ENCODE measurements at places on chromosomes 11 and 22.

DNA sequence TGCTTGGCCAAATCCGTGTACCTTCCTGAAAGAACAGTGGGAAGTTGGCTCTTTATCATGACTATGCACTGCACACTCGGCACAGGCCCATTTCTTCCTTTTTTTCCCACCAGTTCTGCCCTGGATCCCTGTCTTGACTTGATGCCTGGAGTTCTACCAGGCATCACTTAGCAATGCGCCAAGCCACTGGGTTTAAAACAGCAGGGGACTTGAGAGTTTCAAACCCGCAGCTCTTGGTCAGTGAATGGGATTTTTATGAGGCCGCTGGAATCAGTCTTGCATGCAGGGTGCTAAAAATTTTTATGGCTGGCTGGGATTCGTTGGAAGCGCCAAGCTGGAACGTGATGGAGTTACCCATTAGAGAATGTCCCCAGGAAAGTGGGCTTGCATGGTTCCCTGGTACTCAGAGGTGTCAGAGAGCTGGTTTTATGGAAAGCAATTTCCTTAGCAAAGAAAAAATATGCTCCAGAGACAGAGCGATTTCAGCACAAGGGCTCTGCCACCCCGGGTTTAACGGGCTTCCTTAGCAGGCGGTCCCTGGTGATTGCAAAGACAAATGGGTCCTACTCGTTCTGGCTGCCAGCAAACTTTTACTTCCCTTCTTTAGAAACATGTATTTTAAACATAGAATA is 432.9 kb downstream of the TENM4 start:
- DNase-seq, result no peak

GRCh38 chr11:85045716-85046115 is 581.4 kb downstream of the DLG2 start:
- no peak for DNase-seq

- DNase-seq, result no peak
These were observed 271.6 kb upstream of the CADM1 start for GRCh38 chr11:115775846-115776245.

DNA sequence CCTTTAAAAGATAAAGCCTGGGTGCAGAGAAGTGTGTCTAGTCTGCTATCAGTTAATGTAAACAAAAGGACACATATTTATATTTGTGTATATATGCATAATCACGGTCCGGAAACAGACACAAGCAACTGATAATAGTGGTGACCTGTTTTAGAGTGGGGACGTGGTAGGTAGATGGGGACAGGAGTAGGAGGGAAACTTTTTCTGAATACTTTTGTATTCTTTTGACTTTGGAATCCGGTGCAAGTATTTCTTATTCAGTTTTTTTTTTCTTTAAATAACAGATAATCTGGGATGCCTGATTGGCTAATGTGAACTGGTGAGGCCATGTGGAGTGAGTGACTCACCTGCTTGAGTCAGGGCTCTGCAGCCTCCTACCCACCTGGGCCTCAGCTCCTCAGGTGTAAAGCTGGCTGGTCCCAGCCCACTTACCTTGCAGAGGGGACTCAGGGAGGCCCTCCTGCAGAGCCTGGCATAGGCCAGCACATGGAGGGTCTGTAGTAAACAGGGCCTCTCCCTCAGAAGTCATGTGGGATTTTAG is 15.3 kb downstream of the MICAL2 start:
- no peak for DNase-seq

GRCh38 chr11:61709572-61709971 is 29.4 kb downstream of the DAGLA start:
- DNase-seq, result no peak

DNA sequence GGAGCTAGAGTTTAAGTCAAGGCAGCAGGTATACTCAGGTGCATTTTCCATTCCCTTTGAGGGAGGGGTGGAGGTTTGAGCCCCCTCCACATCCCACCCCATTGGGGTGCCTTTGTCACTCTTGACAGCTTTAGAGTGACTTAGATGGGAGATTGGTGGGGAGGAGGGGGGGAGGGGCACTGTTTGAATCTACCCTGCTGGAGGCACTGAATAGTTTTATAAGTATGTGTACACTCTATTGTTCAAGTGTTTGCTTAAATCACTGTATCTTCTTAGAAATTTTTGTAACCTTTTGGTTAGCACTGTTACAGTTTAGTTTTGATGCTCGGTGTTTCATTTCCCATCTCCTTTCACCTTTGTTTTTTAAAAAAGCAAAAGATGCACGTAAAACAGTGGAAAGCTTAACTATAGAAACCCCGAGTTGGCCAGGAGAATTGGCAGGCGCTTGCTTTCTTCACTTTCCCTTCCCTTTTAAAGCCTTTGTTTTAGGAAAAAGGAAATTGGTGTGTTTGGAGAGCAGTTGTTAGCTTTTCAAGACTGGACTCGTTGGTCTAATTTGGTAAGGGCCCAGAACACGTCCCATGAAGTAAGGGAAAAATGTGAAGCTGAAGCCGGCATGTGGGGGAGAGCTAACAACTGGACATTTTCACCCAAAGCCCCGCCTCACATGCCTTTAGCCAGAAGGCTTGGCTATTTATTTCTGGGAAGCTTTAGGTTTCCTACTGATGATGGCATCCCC is 42.8 kb downstream of the TNRC6B start:
- DNase-seq, result no peak

DNA sequence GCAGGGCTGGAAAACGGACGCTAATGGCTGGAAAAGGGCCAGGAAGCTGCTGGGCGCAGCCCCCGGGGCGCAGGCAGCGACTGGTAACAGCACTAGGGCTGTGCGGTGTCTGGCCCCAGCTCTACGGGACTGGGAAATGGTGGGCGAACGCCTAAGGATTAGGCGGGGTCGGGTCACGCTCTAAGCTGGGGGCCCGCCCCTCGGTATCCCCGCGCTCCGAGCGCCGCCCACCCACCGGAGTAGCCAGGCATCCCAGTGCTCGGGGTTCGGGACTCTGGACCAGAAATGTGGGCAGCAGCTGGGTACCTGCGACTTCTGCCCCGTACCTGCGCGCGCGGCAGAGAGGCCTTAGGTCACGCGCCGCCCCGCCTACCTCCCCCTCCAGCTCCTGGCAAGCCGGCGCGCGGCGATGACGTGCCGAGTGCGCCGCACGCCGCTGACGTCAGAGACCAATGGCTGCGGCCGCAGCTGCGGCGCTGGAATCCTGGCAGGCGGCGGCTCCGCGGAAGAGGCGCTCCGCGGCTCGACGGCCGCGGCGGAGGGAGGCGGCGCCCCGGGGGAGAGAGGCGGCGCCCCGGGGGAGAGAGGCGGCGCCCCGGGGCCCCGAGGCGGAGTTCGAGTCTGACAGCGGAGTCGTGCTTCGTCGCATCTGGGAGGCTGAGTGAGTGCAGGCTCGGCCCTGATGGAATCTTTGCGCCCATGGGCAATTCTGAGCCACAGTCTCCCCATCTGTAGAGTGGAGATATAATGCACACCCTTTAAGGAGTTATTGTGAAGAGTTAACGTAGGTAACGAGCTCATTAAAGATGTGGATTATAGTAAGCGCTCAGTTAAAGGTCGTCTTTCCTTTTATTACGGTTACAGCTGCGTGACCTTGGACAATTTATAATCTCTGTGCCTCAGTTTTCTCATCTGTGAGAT is at the start of the genes HPS4 and SRRD:
Gene HPS4 (minus strand): TSS at position 345 of the 921 bp plus-strand sequence. CDS start 2,021 bp downstream, outside the sequence.
Gene SRRD (plus strand): TSS at position 439 of the 921 bp plus-strand sequence. CDS start 14 bp downstream, at position 453.
- peak; percentile 94 for DNase-seq

DNA sequence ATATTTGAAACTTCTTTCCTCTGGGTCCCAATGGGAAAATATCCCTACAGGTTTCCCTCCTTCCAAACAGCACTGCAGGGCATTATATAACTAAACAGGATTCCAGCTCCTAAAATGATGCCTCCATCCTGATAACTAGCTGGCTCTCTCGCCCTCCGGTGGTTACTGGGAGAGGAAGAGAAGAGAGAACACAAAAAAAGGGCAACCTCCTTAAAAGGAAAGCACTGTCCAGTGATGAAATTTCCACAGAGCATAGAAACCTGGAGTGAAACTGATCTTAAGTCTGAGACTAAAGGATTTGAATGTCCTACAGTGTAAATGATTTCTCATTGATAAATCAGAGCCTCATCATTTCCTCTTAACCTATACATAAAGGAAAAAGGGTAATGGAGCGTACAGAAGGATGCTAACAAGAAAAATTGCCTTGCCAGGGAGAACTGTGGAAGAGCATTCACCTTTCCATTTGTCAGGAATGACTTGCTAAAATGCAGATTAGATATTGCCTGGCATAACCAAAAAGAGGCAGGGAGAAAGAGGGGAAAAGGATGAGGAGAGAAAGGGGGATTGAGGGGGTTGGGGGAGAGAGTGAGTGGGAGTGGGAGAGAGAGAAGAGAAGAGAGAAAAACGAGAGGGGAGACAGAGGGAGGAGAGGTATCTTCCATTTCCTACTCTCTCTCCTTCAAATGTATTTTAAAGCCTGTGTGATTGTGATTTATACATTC is 121.3 kb downstream of the APOL5 start:
- DNase-seq, result no peak

- no peak for DNase-seq
These were observed 9.3 kb upstream of the PAX6 start for GRCh38 chr11:31820438-31820818.

DNA sequence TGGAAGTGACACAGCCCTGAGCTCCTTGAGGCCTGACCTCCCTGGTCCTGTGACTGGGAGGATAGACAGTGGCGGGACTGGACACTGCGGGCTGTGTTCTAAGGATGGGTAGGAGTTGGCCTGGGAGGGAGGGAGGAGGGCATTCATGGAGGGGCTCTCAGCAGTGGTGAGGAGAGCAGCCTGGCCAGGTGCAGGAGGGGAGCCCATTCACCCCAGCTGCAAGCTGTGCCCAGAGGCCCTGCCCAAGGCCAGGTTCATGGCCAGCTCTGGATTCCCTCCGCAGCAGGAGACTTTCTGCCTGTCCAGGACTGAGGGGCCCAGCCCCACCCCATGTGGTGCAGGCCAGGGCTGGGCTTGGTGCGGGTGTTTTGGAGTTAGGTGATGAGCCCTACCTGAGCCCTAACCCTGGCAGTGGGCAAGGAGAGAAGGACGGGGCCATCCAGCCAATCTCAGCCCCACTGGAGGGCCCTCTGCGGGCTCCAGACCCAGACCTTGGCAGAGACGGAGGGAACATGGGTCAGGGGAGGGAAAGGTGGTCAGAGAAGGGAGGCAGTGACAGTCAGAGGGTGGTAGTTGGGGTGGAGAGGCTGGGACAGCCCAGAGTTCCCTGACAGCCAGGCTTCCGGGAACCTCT is 26.8 kb downstream of the CACNA1I start:
- DNase-seq, result no peak

GRCh38 chr11:72389116-72389515 is 45.2 kb downstream of the CLPB start:
- no peak for DNase-seq

Data from CD4-positive, alpha-beta T cell treated with Interleukin-6 for 4 hours (primary cell).